D721Med (cell line): ENCODE measurements at places on chromosomes 7 and 10.

DNA sequence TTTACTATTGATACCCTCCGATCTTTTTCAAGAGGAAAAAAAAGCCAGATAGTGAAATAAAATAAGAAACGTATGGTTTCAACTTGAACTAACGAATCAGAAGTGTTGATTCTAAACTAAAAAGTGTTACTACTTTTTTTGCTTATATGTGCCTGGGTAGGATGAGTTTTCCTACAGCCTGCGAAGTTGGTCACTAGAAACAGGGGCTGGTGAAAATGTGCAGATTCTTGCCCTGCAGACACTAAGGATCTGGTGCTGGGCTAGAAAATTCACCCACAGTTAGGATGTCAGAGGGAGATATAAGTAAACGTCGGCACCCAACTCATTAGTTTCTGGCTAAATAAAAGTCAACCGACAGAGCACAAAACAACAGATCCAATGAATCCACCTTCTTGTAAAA lies 298.7 kb upstream of the NFE2L3 start:
- no peak for DNase-seq

DNA sequence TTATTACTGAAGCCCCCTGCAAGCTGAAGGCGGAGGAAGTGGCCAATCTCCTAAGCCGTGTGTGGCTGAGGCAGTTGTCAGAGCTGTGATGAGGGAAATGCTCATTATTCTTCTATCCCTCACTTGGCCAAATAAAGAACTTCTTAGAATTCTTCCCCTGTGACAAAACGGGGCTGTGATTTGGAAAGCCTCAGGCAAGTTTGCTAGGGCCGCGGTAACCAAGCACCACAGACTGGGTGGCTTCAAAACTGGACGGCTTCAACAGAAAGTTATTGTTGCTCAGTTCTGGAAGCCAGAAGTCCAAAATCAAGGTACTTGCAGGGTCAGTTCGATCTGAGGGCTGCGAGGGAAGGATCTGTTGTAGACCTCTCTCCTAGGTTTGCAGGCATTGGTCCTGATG lies 72.3 kb upstream of the STEAP1B start:
- DNase-seq: no peak

DNA sequence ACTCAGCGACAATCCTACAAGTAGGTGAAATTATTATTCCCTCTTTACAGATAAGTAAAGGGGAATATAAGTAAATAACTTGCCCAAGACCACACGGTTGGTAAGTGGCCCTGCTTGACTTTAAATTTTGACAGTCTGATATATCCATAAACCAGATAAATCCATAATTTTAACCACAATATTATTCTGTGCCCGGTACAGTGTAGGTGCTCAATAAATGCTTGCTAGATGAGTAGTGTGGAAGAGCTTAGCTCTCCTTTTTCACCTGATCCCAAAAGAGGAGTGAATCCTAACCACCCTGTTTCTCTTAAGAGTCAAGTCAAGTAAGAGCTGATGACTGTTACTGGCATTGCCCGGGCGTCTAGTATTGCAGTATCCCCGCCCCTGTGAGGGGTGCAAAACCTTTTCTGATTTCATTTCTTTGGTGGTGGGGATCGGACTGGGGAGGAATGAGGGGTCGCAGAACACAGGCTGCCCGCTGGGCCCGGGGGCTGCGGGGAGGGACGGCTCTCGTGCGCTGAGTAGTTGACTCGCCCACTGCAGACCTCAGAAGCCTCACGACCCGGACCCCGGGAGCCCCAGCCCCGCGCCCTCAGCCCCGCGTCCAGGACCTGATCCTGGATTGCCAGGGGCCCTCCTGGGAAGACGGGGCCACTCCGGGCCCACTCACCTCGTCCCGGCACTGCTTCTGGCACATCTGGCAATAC lies 490 bp downstream of the KIN start:
- DNase-seq: no peak

- peak; percentile 1 for DNase-seq
Observed at GRCh38 chr7:150431839-150432658, 18.4 kb upstream of the GIMAP8 start.
